Mesothelial cell of epicardium (in vitro differentiated cells): ENCODE measurements at places on chromosomes 16 and 17. TPM values are rescaled to one million over a fixed set of nuclear protein-coding genes. Genes with fewer than 3 reads are reported as not detected.

DNA sequence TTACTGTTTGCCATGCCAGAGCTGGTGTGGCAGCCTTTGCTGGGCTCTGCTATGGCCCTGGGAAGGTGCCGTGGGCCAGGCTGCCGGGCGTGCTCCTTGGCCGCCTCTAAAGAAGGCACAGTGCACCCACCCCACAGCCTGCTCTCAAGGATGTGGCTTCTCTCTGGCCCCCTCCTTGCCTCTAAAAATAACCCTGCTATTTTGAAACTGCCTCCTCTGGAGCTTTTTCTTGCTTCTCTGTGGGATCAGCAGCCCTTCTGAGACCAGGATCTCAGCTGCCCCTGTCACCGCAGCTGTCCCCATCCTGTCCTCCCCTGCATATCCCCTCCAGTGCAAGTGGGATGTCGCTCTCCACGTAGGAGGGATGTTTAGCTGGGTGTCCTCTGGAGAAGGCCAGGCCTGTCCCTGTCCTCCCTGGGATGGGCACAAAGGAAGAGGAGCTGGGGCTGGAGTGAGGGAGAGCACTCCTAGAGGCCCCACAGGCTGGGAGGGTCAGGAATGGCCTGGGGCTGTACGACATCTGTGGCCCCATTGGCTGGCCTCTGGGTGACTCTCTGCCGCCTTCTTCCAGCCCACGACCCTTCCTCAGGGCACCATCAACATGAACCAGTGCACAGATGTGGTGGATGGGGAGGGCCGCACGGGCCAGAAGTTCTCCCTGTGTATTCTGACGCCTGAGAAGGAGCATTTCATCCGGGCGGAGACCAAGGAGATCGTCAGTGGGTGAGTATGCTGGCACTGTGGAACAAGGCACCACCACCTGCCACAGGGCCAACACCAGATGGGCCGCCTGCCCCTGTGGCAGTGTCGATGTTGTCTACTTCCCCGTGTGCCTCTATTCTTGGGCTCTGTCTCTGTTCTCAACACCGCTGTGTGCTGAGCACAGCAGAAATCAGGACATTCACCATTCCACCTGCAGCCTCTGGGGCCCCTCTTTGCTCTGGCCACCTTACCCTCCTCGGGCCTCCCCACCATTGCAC lies 79.7 kb downstream of the PLD6 start:
- peaks cover 5% of the 10 kb centered on the region for H3K36me3 ChIP-seq
- H3K4me3 ChIP-seq: no peak overlapping the region
- no peaks in the 10 kb centered on the region for H3K27me3 ChIP-seq
- no peak for DNase-seq
- H3K4me1 ChIP-seq: no peaks in the 10 kb centered on the region
- no peak overlapping the region for H3K27ac ChIP-seq

Gene STH
- total RNA-seq: not detected in 3 replicates

Gene SLC52A1
- 0.20 to 0.54 TPM (median 0.38 TPM) in 3 replicates for total RNA-seq

- H3K4me3 ChIP-seq: no peak overlapping the region
- H3K4me1 ChIP-seq: peaks cover 61% of the 10 kb centered on the region
- H3K27ac ChIP-seq: no peak overlapping the region
Observed at GRCh38 chr16:58124601-58124915, 4.6 kb downstream of the CFAP20 start.

- H3K27me3 ChIP-seq: no peaks in the 10 kb centered on the region
- H3K27ac ChIP-seq: no peak overlapping the region
- no peak overlapping the region for H3K4me3 ChIP-seq
- DNase-seq: no peak
- no peaks in the 10 kb centered on the region for H3K4me1 ChIP-seq
- H3K36me3 ChIP-seq: peaks cover 21% of the 10 kb centered on the region
Observed at GRCh38 chr17:80287806-80288567, 27.3 kb downstream of the RNF213 start.

Gene KRTAP2-2
- total RNA-seq: not detected in 3 replicates

GRCh38 chr17:49866882-49867413 lies 19.1 kb upstream of the TAC4 start:
- H3K27me3 ChIP-seq: no peaks in the 10 kb centered on the region
- H3K4me1 ChIP-seq: peaks cover 26% of the 10 kb centered on the region
- no peak for DNase-seq
- H3K36me3 ChIP-seq: no peaks in the 10 kb centered on the region
- H3K27ac ChIP-seq: peak overlapping the region; percentile 7

DNA sequence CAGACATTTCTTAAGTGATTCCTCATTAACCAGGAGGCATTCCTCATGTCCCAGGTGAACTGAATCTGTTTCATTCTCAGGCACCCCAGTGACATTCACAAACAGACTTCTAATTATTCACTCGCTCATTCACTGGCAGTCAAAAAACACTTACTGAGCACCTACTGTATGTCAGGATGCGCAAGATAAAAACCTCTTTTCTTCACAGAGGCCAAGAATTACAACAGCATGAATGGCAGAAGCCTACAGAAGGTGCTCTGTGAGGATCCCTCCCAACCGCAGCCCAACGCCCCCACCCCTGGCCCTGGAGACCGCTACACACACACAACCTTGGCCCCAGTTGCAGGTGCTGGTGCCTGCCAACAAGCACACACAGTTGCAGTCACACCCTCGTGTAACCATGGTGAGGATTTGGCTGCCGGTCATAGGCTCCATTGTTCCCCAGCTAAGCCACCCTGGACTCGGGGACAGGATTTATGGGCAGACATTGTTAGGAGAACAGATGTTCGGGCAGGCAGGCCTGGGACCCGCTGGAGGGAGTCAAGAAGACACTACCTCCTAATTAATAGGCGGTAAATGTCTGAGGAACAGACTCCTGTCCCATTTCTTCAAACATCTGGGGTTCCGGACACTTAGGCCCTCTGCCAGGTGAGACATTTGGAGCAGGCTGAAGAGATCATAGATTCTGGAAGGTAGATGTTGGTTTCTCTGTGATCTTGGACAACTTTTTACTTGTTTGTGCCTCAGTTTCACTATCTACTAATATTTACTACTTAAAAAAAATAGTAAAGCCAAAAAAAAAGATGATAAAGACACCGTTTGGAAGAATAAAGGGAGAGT lies 43.2 kb downstream of the CUEDC1 start:
- peaks cover 45% of the 10 kb centered on the region for H3K4me1 ChIP-seq
- peak overlapping the region; percentile 59 for H3K27ac ChIP-seq
- no peak overlapping the region for H3K4me3 ChIP-seq
- H3K36me3 ChIP-seq: no peaks in the 10 kb centered on the region

- H3K4me1 ChIP-seq: peaks cover 24% of the 10 kb centered on the region
- DNase-seq: no peak
- H3K27ac ChIP-seq: no peak overlapping the region
- H3K27me3 ChIP-seq: no peaks in the 10 kb centered on the region
Observed at GRCh38 chr17:55601874-55602364, 90.7 kb upstream of the SMIM36 start.

- peaks cover 28% of the 10 kb centered on the region for H3K4me1 ChIP-seq
- DNase-seq: no peak
- peaks cover 1% of the 10 kb centered on the region for H3K27me3 ChIP-seq
- peak overlapping the region; percentile 26 for H3K4me3 ChIP-seq
- H3K27ac ChIP-seq: peak overlapping the region; percentile 60
Observed at GRCh38 chr17:15350777-15351477, 9.5 kb upstream of the TEKT3 start.

GRCh38 chr16:49492896-49493626 lies 119.5 kb downstream of the C16orf78 start:
- no peak overlapping the region for H3K27ac ChIP-seq
- H3K27me3 ChIP-seq: peaks cover 3% of the 10 kb centered on the region

DNA sequence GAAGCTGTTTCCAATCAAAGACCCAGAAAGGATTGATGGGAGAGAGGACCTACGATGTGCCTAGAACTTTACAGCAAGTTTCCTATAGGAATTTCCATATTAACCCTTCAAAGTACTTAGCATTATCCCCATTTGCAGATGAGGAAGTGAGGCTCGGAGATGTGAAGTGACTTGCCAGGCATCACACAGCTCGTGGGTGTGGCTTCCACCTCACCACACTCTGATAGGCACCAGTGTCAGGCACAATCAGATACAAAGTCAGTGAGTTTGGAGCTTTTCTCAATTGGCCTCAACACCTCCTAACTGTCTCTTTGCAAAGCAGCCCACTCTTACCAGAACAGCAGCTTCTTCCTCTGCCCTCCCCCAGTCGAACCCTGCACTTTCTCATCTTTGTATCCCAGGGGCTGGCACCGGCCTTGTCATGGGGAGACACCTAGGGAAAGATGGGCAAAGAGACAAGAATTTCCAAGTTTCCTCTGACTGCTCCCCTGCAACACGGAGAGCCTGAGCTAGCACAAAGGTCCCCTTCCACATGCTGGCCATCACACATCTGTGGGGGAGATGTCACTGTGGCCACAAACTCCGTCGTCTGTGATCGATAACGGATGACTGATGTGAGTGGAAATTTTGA lies 37.4 kb upstream of the CCL1 start:
- no peak overlapping the region for H3K4me3 ChIP-seq
- H3K27me3 ChIP-seq: peaks cover 50% of the 10 kb centered on the region

- no peak for DNase-seq
- no peaks in the 10 kb centered on the region for H3K27me3 ChIP-seq
- peak overlapping the region; percentile 98 for H3K27ac ChIP-seq
- H3K4me3 ChIP-seq: no peak overlapping the region
- peaks cover 10% of the 10 kb centered on the region for H3K36me3 ChIP-seq
Observed at GRCh38 chr17:57879437-57880085, 29.7 kb upstream of the MRPS23 start.

GRCh38 chr17:40699371-40699770 lies 4.2 kb downstream of the KRT24 start:
- no peak overlapping the region for H3K4me3 ChIP-seq
- peak overlapping the region; percentile 69 for H3K27ac ChIP-seq
- no peaks in the 10 kb centered on the region for H3K36me3 ChIP-seq
- H3K4me1 ChIP-seq: peaks cover 60% of the 10 kb centered on the region

- H3K27ac ChIP-seq: peak overlapping the region; percentile 22
- no peaks in the 10 kb centered on the region for H3K36me3 ChIP-seq
- DNase-seq: no peak
- peaks cover 1% of the 10 kb centered on the region for H3K27me3 ChIP-seq
Observed at GRCh38 chr17:17663160-17664063, 17.8 kb upstream of the RAI1 start.

- H3K36me3 ChIP-seq: no peaks in the 10 kb centered on the region
- peaks cover 6% of the 10 kb centered on the region for H3K4me1 ChIP-seq
- H3K4me3 ChIP-seq: no peak overlapping the region
- H3K27ac ChIP-seq: no peak overlapping the region
- no peak for DNase-seq
Observed at GRCh38 chr17:62923258-62924150, 42.5 kb upstream of the TANC2 start.

DNA sequence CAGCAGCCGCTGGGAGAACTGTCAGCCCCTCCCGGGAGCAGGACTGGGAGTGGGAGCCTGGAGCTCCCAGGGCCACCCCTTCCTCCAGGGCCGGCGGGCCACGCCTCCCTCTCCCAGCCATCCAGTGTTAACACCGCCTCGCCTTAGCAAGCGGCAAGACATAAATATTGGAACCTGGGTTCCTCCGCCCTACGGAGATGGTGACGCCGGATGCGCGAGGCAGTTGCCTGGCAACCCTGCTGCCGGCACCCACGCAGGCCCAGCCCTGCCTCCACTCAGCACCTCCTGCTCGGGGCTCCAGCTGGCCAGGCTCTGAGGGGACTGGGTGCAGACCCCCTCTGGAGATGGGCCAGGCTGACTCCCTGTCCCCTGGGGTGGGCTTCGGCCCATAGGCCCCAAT lies 27.4 kb upstream of the CACNA1H start:
- H3K27me3 ChIP-seq: no peaks in the 10 kb centered on the region
- H3K4me1 ChIP-seq: no peaks in the 10 kb centered on the region

DNA sequence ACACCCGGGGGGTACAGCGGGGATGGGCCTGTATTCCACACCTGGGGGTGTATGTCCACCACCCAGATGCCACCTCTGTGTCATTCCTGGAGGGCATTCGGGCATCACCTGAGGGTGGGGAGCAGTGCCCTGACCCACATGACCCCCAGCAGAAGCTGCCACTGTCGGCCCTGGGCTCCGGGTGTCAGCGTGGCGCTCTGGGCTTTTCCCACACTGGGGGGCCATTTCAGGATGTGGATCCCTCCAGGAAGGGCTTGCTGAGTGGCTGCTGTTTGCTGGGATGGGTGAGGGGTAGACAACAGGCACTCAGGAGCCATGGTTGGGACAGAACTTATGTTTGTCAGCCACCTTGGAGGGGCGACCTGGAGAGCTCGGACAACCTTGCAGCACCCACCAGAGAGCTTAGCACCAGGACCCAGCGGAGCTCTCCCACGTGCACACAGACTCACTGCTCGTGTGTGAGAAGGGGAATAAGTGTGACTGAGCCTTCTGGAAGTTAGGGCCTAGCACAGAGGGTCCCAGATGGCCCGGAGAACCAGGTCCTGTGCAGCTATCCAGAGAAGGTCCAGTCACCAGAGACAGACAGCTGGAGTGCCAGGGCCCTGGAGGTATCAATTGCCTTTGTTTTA lies 102.7 kb downstream of the METRNL start:
- no peak for DNase-seq
- H3K36me3 ChIP-seq: no peaks in the 10 kb centered on the region
- H3K4me3 ChIP-seq: no peak overlapping the region
- H3K4me1 ChIP-seq: peaks cover 42% of the 10 kb centered on the region

- H3K36me3 ChIP-seq: peaks cover 3% of the 10 kb centered on the region
- H3K4me1 ChIP-seq: peaks cover 9% of the 10 kb centered on the region
- peaks cover 61% of the 10 kb centered on the region for H3K27me3 ChIP-seq
- no peak overlapping the region for H3K27ac ChIP-seq
- DNase-seq: no peak
- no peak overlapping the region for H3K4me3 ChIP-seq
Observed at GRCh38 chr16:25699069-25699468, 7.3 kb downstream of the HS3ST4 start.

Gene SLC7A6OS
- 20.4 to 23.3 TPM (median 22.7 TPM) in 3 replicates for total RNA-seq
